ENCODE measurements at places on chromosomes 4 and X.

GRCh38 chrX:136336623-136337022, 35.9 kb downstream of the ADGRG4 start:
- no peak for DNase-seq

GRCh38 chr4:7867701-7868435, 71.8 kb downstream of the AFAP1 start:
- no peak for DNase-seq

- no peak for DNase-seq
Observed at GRCh38 chrX:20967725-20968124, 406.5 kb upstream of the CNKSR2 start.

- DNase-seq: no peak
Observed at GRCh38 chrX:149185087-149185486, 320.0 kb downstream of the IDS start.

DNA sequence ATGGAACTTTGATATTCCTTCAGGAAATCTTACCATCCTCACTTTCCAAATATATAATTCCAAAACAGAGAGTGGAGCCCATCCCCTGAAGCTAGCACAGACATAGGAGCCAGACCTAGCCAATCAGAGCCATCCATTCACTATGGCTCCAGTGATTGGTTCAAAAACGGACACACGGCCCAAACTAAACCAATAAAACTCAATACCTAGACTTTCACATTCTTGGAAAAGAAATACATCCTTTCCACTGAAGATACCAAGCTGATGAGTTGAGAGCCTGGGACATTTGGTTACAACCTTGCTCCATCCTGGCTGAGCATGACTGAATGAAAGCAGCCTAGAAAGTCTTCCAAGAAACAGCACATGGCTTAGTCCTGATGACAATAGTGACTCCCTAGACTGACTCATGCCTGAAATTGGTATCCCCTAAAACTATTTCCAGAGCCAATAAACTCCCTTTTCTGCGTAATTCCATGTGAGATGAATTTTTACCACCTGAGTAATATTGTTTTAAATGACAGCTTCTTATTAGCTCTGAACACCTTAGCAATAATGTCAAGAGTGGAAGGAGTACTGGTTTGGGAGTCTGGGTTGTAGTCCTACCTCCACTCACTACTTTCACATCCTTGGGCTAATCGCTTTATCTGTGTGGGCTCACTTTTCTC, 189.6 kb upstream of the LNX1 start:
- no peak for DNase-seq

DNA sequence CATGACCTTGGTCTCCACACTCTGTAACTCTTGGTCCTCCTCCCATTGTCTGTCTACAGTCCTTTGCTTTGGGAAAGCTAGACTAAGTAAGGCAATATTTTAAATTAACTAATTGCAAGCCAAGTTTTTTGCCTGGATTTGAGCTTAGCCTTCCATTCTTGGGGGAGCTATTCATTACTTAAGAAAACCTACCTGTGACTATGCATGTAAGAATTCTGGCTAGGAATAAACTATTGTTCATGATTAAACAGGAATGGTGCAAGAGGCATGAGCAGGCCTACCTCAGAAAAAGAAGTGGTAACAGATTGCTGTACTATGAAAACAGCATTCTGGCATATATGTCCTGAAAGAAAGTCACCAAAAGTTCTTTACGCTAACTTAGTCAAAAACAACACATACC, 309.4 kb downstream of the MAPK10 start:
- no peak for DNase-seq

- peak; percentile 22 for DNase-seq
Observed at GRCh38 chr4:166064721-166065120, 191.7 kb downstream of the TLL1 start.

GRCh38 chr4:31294655-31295480, 574.7 kb downstream of the PCDH7 start:
- DNase-seq: no peak

GRCh38 chrX:37815366-37815765, 32.0 kb downstream of the DYNLT3 start:
- DNase-seq: no peak

GRCh38 chrX:118975831-118976598, 1.6 kb downstream of the LONRF3 start:
- DNase-seq: no peak

DNA sequence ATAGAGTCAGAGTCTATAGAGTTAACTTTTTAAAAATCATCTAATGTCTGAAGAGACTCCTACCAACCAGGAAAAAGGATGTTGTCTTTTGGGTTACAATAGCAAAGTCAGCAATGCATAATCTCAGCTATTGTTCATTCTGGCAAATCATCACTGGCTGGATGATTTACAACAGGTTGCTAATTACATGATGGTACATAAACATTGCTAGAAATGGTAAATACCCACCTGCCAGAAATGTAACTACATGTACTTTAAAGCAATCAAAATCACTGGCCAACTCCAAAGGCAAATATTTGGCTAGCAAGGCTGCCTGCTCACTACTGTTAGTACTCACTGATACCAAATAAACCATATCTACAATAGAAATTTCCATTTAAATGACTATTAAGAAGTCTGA, 91.1 kb downstream of the PPP3CA start:
- DNase-seq: no peak

DNA sequence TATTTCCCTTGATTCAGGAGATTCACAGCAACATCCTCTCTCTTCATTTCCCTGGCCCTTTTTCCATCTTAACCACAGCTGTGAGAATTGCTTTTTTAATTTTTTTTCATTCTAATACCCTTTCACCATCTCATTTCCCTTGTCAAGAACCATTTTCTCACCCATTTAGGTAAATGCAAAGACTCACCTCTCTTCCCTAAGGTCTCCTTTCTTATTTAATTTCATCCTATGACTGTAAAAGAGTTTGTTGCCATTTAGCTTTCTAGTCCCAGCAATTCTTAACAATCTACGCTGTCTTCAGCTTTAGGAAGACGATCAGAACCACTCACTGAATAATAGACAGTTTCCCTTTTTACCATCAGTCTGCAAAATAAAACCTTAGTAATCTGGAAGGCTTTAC, 241.1 kb upstream of the ETNPPL start:
- DNase-seq: no peak

DNA sequence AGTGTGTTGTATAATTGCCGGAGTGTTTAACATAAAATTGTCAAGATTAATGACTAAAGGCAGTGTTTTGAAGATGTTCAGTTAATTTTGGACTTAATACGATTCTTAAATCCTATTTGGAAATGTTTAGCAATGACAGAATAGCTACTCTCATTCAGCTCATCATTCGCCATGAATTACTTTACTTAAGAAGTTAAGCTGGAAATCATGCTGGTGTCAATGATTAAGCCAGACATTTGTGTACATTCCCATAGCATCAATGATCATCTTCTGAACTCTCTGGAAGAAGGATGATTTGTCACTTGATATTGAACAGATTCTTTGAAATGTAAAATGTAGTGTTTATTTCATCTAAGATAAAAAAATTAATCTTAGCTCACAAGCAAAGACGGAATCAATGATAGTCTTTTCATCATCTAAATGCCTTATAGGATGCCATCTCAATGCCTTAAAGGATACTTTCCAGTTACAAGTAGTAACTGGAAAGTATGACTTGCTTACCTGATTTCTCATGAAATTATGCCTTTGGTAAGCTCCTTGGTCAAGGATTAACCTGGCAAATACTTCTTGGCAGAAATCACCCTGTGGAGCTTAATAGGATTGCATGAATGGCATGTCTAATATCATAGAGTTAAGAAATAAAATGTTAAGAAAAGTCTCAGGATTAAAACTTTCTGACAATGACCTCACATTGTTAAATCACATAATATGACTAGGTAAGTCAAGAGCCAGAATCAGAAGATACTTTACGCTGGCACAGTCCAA, 515.5 kb upstream of the AGA start:
- DNase-seq: no peak

- no peak for DNase-seq
Observed at GRCh38 chrX:119899125-119899524, 3.4 kb downstream of the AKAP14 start.

DNA sequence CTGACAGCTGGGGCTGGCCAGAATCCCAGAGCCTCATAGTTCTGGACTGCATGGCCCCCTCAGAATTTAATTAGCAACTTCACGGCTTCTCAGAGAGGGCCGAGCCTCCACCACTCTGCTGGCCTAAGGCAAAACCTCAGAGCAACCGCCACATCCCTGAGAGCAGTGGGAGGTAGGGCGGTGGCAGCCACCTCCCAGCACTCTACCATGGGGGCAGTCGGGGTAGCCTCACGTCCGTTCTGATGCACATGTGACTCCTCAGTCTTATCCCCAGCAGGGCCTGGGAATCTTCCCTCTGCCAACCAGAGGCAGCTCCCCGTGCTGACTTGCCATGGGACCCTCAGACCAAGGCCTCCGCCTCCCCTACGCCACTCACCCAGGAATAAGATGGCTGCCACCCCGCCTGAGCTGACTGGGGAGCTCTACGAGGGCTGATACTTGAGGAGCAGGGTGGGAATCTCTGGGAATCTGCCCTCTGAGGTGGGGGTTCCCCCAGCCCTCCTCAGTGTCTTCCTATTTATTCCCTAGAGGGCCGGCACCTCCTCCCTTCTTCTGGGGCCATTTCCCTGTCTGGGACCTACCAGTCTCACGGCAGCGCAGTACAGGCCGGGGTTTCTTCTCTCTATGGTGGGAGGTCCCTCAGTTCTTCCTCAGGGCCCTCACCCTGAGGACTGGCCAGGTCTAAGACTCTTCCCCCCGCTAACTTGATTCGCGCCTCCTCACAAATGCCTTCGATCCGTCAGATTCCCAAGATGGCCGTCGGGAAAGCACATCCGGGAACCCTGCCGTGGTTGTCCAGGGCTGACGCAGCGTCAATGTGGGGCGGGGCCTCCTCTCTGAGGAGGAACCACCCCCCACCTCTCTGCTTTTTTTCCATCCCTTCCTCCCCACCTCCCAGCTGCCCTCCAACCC, at the start of gene MAGEC2:
TSS of gene MAGEC2 (minus strand) at position 769 of the 912 bp plus-strand sequence. CDS start 1,303 bp downstream, outside the sequence.
- no peak for DNase-seq

- DNase-seq: no peak
Observed at GRCh38 chrX:101655534-101655933, 4.1 kb downstream of the ARMCX2 start.

DNA sequence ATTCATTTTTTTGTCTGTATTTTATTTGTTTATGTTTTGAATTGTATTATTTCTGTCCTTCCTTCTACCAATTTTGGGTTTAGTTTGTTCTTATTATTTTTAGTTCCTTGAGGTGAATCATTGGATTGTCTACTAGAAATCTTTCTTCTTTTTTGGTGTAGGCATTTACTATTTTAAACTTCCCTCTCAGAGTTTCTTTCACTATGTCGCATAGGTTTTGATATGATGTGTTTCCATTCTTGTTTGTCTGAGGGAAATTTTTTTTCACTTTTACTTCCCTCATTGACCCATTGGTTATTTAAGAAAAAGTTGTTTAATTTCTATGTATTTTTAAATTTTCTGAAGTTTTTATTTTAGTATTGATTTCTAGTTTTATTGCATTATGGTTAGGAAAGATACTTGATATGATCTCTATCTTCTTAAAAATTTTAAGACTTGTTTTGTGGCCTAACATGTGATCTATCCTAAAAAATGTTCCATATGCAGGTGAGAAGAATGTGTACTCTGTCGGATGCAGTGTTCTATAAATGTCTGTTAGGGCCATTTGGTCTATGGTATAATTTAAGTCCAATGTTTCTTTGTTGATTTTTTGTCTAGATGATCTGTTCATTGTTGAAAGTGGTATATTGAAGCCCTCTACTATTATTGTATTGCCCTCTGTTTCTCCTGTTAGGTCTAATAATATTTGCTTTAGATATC, 68.8 kb downstream of the IL15 start:
- DNase-seq: no peak

- no peak for DNase-seq
Observed at GRCh38 chr4:61214680-61215079, 14.6 kb downstream of the ADGRL3 start.

DNA sequence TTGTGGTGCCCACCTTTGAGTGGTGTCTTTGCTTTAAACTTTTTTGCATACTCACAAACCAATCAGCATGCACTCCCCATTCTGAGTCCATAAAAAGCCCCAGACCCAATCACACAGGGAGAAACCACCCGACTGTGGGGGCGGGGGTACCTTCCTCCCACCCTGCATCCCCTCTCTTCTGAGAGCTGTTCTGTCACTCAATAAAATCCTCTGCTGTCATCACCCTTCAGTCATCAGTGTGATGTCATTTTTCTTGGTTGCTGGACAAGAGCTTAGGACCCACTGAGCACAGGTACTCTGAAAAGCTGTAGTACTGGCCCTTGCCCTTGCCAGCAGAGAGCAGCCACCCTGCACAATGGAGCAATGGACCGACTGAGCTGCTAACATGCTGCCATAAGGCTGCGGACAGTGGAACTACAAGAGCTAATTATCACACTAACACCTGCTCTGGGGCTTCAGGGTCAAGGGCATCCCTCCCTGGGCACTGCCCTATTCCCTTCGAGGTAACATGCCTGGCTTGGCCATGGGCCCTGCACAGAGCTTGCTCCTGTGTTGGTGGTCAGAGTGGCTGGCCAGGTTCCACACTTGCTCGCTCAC, 62.9 kb upstream of the PGRMC2 start:
- no peak for DNase-seq

- DNase-seq: no peak
Observed at GRCh38 chr4:62145276-62145675, 945.1 kb downstream of the ADGRL3 start.

DNA sequence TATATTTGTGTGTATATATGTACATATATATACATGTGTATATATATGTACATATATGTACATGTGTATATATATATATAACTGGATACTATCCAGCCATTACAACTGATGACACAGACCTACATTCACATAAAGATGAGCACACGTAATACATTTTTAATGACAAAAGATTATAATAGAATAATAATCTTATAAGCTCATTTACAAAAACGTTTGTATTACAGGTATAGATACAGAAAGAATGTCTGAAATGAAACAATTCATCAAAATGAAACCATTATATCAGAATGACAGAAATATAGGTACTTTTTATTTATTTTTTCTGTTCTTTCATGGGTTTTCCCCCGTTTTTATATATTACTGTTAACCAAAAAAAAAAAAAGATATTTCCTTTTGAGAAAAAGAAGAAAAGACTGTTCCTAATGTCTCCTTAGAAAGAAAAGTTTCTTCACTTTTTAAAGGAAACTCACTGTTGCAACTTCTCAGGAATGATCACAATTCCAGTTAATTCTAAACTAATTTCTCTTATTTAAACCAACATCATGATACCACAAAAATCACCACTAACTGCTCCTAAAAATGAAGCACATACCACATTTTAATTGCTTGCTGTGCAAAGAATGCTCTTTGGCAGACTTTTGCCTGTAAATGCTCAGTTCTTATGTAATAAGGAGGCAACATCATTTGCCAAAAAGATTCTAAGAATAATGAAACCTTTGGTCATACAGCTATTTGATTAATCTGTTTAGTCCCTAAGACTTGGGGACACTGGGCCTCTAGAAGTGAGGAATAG, 18.9 kb downstream of the LEF1 start:
- no peak for DNase-seq
